ENCODE measurements at places on chromosomes 1 and 21.

- no peak for DNase-seq
These were observed 9.8 kb downstream of the SDHC start for GRCh38 chr1:161324020-161324419.

- DNase-seq, result no peak
These were observed 24.9 kb downstream of the CHML start for GRCh38 chr1:241615043-241615974.

DNA sequence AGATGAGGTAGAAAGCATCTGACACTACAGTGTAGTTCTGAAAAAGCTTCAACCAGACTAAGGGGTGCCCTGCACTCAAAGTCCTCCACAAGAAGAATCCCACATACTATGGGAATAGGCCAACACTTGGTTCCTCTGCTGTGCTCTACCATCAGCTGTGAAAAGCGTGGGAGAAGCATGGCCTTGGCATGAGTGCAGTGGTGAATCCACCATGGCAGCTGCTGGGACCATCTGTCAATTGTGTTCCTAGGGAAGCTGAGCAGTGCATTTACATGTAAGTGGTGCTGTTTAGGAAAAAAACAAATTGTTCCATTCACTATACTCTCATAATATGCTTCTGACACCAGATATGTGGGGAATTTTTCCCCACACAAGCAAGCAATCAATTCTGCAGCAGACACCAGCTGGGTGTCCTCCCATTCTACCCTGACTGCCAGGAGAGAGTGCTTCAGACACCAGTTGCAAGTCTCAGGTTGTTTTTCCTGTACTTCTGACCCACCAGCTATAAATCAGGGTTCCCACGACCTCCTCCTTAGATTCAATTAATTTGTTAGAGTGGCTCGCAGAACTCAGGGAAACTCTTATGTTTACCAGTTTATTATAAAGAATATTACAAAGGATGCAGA is 230.8 kb upstream of the CHRM3 start:
- DNase-seq, result no peak

DNA sequence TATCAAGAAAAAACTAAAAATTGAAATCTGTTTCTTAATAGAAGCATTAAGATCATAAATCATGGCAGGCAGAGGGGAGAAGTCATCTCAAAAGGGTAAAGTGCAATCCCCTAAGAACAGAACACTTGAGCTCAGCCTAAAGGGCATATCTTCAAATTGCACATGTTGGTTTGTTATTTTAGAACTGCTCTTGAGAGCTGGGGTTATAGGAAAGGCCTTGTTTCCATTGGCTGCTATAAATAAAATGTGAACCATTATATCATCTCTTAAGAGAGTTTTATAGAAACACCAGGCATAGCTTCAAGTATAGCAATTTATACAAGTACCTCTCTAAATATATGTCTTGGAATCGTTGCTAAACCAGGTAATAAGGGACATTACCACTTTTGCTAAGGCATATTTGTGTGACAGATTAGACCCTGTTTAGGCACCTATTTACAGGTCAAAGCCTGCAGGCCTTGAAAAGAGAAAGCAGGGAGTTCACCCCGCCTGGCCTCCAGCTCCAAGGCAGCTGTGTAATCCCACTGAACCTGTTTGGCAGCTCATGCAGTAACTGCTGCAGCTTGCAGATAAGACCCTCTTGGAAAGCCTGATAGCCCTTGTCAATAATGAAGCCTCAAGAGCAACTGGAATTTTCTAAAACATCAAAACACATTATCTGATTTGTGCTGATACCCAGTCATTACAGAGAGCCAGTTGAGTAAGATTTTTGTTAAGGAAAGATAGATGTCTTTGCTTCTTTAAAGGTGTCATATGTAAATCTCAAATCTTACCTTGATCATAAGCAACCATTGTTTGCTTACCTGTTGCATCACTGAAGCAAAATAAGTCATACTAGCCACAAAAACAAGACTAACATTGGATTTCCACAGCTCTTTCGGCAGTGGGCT is 24.2 kb upstream of the SYDE2 start:
- DNase-seq, result no peak

- DNase-seq, result no peak
These were observed 49.0 kb downstream of the LBR start for GRCh38 chr1:225378880-225379279.
